ENCODE measurements at places on chromosomes 1 and 21. TPM values are rescaled to one million over a fixed set of nuclear protein-coding genes. Genes with fewer than 3 reads are reported as not detected.

DNA sequence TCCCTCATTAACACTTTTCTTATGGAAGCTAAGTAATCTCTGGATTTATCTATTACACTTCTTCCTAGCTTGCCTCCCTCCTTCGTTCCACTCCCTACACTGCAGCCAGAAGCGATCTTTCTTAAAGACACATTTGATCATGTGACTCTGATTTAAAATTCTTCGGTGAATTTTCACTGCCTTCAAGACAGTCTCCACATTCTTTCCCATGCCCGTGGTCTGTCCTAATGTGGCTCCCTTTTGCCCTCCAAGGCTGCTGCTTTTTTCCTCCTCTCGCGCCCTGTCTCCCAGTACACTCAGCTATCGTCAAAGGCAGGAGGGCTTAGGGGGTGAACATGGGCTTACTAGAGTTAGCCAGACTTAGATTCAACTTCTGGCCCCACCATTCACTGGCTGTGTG, 64.4 kb downstream of the SDCCAG8 start:
- H3K4me1 ChIP-seq, result no peaks in the 10 kb centered on the region
- H3K36me3 ChIP-seq, result no peaks in the 10 kb centered on the region
- DNase-seq, result no peak
- no peaks in the 10 kb centered on the region for H3K27me3 ChIP-seq
- no peak overlapping the region for H3K27ac ChIP-seq

- no peaks in the 10 kb centered on the region for H3K4me1 ChIP-seq
- H3K27ac ChIP-seq, result no peak overlapping the region
- no peak for DNase-seq
- H3K36me3 ChIP-seq, result no peaks in the 10 kb centered on the region
- H3K27me3 ChIP-seq, result no peaks in the 10 kb centered on the region
- H3K4me3 ChIP-seq, result no peak overlapping the region
Measured at GRCh38 chr1:194155962-194156361, 969.5 kb upstream of the B3GALT2 start.

- H3K36me3 ChIP-seq, result peaks cover 19% of the 10 kb centered on the region
- peaks cover 6% of the 10 kb centered on the region for H3K4me1 ChIP-seq
- no peak for DNase-seq
- H3K27ac ChIP-seq, result no peak overlapping the region
- H3K4me3 ChIP-seq, result no peak overlapping the region
Measured at GRCh38 chr1:232964601-232965000, 14.2 kb downstream of the NTPCR start.

DNA sequence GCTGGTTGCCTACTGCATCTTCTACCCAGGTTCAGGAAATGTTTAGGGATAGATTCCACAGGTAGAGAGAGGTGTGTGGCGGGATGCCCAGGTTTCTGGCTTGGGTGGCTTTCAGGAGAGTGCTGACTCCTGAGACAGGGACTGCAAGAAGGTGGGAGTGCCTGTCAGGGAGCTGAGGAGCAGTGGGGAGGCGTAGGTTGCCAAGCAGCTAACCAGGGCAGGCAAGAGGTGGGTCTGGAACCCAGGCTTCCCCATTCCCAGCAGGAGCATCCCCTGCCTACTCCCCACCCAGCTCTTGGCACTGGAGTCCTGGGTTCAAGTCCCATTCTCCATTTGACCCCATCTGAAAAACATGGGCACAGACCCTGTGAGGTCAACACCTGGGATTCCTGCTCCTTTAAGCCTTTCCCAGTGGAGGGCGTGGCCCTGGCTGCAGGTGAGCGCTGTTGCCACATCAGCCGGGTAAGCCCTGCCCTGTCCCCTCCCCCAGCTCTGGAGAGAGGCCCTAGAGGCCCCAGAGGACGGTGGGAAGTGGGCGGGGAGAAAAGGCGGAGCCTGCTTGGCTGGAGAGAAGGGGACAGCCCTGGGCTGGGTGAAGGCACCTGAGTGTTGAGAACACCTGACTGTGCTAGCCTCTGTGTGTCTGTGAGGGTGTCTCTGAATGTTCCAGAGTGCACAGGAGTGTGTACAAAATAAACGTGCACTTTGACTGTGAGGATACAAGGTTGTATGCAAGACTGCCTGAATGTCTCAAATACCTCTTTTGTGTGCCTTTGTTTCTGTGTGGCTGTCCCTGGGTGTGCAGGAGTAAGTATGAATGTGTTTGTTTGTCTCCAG, 14.0 kb upstream of the SYNC start:
- peaks cover 5% of the 10 kb centered on the region for H3K4me1 ChIP-seq
- no peaks in the 10 kb centered on the region for H3K27me3 ChIP-seq
- H3K4me3 ChIP-seq, result no peak overlapping the region
- H3K27ac ChIP-seq, result no peak overlapping the region
- H3K36me3 ChIP-seq, result no peaks in the 10 kb centered on the region
- peak; percentile 67 for DNase-seq

DNA sequence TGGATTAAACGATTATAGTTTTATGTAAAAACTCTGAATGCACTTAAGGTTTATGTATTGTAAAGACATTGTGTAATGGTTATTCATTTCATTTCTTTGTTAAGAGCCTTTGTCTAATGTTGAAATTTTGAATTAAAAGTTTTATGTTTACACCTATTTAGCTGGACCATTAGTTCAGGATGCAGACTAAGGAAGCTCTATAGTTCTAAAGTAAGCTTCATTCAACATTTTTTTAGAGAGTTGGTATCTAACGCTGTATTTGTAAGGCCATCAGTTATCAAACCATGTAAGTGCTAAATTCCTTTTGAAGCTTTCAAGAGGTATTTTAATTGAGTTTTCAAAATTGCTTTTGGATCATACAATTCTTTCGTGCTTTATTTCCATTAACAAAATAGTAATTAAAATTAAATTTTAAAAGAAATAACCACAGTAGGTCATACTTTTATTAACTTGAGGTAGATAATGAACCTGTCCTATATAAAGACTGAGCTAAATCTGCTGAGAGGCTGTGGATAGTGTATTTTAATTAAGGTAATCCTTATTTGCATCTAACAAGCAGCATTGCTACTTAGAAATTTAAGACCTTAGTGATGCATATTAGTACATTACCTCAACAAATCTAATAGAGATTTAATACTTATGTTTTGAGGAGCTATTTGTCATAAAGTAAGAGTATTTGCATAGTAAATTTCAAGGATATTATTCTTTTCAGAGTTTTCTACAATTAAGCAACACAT, 47.9 kb downstream of the RWDD3 start:
- no peaks in the 10 kb centered on the region for H3K4me1 ChIP-seq
- no peak overlapping the region for H3K4me3 ChIP-seq
- no peaks in the 10 kb centered on the region for H3K27me3 ChIP-seq
- no peak overlapping the region for H3K27ac ChIP-seq
- H3K36me3 ChIP-seq, result no peaks in the 10 kb centered on the region

DNA sequence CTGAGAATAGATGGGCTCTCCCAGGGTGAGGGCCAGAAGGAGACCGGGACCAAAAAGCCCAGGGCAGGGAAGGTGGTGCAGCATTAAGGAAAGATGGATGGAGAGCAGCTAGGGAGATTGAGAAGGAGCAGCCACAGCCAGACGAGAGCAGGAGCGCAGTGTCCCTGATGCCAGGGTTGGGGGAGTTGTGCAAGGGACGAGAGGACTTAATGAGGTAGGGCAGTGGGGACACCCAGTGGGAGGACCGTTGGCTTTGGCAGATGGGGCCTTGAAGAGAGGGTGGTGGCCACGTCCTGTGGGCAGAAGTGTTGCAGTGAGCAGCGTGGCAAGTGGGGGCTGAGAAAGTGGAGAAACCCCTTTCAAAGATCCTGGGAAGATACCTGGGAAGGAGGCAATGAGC, 38.0 kb upstream of the KDM4A start:
- H3K27ac ChIP-seq, result no peak overlapping the region
- no peaks in the 10 kb centered on the region for H3K4me1 ChIP-seq
- H3K27me3 ChIP-seq, result no peaks in the 10 kb centered on the region
- DNase-seq, result no peak

- H3K4me3 ChIP-seq, result no peak overlapping the region
- no peak for DNase-seq
- H3K36me3 ChIP-seq, result no peaks in the 10 kb centered on the region
- H3K27ac ChIP-seq, result no peak overlapping the region
- H3K27me3 ChIP-seq, result no peaks in the 10 kb centered on the region
Measured at GRCh38 chr1:234069760-234070159, 165.3 kb downstream of the SLC35F3 start.

ANKRD34A gene
- total RNA-seq, result 2.4 TPM

DNA sequence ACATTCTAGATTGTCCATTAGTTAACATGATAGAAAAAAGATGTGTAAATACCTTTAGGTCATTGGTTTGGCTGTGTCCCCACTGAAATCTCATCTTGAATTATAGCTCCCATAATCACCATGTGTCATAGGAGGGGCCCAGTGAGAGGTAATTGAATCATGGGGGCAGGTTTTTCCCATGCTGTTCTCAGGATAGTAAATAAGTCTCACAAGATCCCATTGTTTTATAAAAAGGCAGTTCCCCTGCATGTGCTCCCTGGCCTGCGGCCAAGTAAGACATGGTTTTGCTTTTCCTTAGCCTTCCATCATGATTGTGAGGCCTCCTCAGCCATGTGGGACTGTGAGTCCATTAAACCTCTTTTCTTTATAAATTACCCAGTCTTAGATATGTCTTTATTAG, 32.5 kb upstream of the SLC44A5 start:
- H3K4me1 ChIP-seq, result no peaks in the 10 kb centered on the region
- H3K4me3 ChIP-seq, result no peak overlapping the region
- no peak overlapping the region for H3K27ac ChIP-seq
- no peak for DNase-seq
- no peaks in the 10 kb centered on the region for H3K27me3 ChIP-seq
- H3K36me3 ChIP-seq, result no peaks in the 10 kb centered on the region

DNA sequence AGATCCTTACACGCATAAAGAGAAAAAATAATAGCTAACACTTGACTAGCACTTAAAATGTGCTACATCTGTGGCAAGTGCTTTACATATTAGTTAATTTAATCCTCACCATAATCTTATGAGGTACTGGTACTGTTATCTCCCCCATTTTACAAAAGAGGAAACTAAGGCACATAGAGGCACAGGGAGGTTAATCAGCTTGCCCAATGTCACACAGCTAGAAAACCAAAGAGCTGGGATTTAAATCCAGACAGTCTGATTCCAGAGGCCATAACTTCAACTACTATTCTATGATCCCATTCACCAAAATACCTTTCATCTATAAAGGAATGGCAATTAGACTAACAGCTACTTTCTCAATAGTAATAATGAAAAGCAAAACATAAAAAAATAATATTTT, 11.7 kb downstream of the SPOCD1 start:
- no peaks in the 10 kb centered on the region for H3K36me3 ChIP-seq
- DNase-seq, result no peak
- no peaks in the 10 kb centered on the region for H3K27me3 ChIP-seq
- no peak overlapping the region for H3K27ac ChIP-seq
- H3K4me1 ChIP-seq, result no peaks in the 10 kb centered on the region

DNA sequence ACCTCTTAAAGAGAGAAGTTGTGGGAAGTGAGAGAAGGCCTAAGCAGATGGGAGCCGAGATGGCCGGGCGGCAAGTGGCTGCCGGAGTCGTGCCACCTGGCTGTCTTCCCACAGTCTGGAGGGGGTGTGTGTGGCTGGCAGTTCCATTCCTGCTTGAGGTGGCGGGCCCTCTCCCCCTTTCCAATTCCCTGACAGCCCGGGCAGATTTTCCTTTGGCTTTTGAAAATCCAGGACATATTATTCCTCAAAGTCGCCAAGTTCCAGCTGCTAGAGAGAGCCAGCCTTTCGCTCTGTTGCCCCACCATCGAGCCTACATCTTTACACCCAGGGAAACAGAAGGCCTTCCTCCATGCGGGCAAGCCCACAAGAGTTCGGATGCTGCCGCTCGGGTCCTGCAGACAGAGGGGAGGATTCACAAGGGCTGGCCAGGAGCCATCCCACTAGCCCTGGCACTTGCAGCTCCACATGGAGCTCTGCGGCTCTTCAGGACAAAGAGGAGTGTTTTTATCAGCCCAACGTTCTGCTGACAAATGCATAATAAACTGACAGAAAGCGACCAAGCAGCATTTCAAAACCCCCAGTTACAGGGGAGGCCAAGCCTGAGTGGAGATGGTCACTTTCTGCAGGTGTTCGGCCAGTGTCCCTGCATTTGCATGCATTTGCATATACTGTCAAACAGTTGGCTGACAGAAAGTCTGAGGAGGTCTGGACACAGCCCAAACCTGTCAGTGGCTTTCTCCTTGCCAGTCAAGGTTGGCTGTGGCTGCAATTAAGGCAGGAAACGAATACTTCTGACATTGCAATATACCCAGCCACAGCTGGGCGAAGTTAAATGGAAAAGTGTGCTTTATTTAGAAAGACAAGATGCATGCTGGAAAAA, 45.9 kb downstream of the OLIG1 start:
- no peak for DNase-seq
- no peaks in the 10 kb centered on the region for H3K36me3 ChIP-seq
- H3K4me3 ChIP-seq, result peak overlapping the region; percentile 5
- peaks cover 31% of the 10 kb centered on the region for H3K4me1 ChIP-seq
- H3K27me3 ChIP-seq, result no peaks in the 10 kb centered on the region

DNA sequence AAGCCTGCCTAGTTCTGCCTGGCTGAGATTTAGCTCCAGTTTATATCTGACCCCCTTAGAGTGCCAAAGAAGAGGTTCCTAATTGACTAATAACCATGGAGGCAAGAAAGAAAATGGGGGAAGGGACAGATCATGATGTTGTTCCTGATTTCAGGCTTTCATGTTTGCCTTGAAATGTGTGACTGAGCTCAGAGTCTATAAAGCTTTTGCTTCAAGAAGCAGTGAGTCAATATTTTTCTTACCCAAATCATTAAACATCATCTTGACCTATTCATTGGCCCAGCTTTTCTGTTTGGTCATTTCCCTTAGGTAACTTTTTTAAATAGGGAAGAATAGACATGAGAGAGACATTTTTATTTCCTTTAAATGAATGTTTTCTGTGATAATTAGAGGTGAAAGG, 55.9 kb downstream of the HHAT start:
- H3K36me3 ChIP-seq, result no peaks in the 10 kb centered on the region
- no peaks in the 10 kb centered on the region for H3K27me3 ChIP-seq
- H3K4me3 ChIP-seq, result no peak overlapping the region
- no peak for DNase-seq
- H3K27ac ChIP-seq, result no peak overlapping the region

SAMD13 gene
- 0.75 TPM for total RNA-seq

- no peaks in the 10 kb centered on the region for H3K27me3 ChIP-seq
- H3K4me3 ChIP-seq, result no peak overlapping the region
- no peaks in the 10 kb centered on the region for H3K4me1 ChIP-seq
- no peak overlapping the region for H3K27ac ChIP-seq
- no peaks in the 10 kb centered on the region for H3K36me3 ChIP-seq
Measured at GRCh38 chr1:84907095-84907827, 14.3 kb upstream of the LPAR3 start.

DNA sequence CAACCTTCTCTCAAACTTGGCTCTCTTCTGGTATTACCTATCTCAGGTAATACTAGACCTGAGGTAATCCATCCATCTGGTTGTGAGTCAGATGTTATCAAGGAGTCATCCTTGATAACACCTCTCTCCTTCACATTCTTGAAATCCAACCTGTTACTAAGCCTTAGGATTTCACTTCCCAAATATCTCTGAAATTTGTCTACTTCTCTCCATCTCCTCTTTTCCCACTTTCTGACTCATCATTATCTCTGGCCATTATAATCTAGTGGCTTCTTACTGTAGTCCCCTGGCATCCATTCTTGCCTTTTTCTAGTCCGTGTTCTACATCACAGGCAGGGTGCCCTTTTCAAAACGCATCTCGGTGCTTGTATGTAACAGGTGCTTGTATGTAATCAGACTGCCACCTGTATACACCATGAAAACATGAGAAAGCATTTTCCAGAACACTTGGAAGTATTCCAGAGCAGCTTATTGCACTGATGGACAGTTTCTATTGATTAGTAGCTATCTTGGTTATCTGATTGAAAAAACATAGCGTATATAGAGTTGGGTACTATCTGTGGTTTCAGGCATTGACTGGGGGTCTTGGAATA, 4.5 kb downstream of the COG2 start:
- H3K36me3 ChIP-seq, result no peaks in the 10 kb centered on the region
- no peak for DNase-seq
- no peaks in the 10 kb centered on the region for H3K27me3 ChIP-seq
- peaks cover 20% of the 10 kb centered on the region for H3K4me1 ChIP-seq
- H3K27ac ChIP-seq, result no peak overlapping the region
